ENCODE measurements at places on chromosomes 16 and 17.

DNA sequence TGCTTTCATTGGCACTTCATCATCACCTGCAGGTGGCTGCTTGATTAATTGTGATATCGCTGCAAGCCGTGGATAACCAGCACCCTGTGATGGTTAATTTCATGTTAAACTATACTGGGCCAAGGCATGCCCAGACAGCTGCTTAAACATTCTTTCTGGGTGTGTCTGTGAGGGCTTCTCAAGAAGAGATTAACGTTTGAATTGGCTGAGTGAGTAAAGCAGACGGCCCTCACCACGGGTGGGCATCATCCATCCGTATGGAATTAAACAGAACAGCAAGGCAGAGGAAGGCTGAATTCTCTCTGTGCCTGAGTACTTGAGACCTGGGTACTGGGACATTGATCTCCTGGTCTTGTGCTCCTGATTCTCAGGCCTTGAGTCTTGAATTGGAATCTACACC, 7.1 kb upstream of the ZNF213 start:
- no peak for DNase-seq

- DNase-seq, result no peak
Measured at GRCh38 chr17:77478899-77479298, 338.1 kb downstream of the SEC14L1 start.

DNA sequence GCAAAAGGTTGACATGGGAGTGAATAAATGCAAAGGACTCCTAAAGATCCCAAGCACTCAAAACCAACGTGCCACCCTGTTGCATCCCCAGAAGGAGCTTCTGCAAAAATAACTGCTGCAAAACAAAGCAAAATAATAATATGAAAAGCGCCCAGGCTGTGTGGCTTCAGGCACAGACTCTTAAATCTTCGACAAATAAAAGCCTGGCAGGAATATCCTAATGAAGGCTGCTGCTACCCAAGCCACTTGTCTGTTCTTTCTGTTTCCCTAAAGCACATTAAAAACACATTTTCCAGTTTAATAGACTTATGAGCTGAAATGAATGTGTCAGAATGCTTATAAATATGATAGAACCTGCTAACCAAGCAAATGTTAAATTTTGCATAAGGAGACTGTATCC, 154.0 kb downstream of the SLC39A11 start:
- DNase-seq, result no peak

DNA sequence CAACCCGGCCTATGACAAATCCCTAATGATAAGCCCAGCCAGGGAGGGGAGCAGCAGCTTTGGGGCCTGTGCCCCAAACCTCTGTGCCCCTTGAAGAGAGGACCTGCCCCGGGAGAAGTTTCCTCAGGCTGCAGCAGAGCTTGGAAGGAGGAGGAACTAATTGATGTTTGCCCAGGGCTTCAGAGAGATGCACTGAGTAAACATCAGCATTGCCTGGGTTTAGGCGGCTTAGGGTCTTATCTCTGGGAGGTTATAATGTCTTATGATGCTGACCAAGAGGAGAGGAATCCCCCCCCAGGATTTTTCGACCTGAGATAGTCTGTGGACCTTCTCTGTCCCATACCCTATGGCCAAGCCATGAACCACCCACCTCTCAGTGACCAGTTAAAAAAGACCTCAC, 148.7 kb upstream of the SDK2 start:
- no peak for DNase-seq

GRCh38 chr17:6394055-6394606, 40.8 kb downstream of the AIPL1 start:
- DNase-seq, result no peak

DNA sequence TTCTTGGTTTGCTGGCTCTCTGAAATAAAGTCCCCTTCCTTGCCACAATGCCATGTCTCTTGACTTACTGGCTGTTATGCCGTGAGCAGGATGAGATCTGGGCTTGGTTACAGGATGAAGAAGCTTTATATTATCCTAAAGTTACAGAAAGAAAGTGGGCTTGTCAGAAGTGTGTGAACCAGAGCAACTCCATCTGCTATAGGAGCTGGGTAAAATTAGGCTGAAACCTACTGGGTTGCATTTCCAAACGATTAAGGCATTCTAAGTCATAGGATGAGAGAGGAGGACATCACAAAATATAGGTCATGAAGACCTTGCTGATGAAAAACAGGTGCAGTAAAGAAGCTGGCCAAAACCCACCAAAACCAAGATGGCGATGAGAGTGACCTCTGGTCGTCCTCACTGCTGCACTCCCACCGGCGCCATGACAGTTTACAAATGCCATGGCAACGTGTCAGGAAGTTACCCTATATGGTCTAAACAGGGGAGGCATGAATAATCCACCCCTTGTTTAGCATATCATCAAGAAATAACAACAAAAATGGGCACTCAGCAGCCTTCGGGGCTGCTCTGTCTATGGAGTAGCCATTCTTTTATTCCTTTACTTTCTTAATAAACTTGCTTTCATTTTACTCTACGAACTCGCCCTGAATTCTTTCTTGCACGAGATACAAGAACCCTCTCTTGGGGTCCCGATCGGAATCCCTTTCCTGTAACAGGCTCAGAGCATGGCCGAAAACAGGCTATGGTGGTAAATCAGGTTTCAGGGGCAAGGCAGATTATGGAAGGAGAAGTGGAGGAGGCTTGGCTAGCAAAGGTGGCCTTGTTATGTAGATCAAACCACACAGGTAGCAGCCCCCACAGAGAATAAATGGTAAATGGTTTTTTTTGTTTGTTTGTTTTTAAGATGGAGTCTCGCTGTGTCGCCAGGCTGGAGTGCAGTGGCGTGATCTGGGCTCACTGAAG, 81.3 kb upstream of the C16orf82 start:
- DNase-seq, result no peak

DNA sequence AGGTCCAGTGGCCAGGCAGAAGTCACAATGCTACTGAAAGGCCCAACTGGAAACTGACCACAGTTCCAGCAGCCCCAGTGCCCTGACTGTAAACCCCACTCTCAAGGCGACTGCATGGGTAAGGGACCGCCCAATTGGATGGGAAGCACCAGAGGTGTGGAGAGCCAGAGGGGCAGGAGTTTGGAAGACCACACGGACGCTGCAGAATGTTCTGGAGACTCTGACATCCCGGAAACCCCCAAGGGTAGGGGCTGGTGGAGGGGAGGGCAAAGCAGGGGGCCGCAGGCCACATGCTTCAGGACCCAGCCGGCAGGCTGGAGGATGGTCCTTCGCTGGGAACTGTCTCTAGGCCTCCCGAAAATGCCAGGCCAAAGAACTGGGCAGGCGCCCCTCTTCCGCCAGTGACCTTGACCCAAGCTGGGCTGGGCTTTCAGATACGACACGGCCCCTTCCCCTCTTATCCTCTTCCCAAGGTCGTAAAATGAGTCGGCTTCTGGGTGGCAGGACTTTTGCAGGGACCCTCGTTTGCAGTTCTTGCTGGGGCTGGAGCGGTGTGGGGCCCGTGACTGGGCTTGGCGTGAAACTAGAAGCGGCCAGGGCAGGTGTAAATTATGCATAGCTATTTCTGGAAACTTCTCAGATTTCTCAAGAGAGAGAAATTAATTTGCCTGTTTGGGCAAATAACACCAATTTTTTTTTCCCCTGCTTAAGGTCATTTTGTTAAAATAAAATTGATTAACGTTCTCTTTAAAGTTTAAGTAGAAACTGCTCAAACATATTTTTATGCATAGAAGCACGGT, 110.2 kb downstream of the C16orf78 start:
- DNase-seq, result no peak

DNA sequence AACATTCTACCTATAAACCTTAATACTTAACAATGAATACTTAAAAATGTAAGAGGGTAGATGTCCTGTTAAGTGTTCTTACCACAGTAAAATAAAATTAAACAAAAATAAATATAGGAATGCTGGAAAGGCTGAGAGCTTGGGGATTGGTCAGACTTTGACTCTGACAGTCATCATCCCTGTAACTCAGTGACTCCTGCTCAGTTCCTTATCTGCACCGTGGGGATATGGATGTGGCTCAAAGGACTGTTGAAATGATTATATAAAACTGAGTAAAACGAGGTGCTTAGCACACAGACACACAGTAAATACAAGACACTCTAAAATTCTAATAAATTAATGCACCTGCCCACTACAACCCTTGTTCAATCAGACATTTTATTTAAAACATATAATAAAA, 338.6 kb downstream of the TMEM114 start:
- DNase-seq, result no peak

- no peak for DNase-seq
Measured at GRCh38 chr17:44549686-44550085, 7.6 kb upstream of the FZD2 start.

All from activated CD4-positive, CD25-positive, alpha-beta regulatory T cell (primary cell).